ENCODE measurements at places on chromosomes 2 and 18. TPM values are rescaled to one million over a fixed set of nuclear protein-coding genes. Genes with fewer than 3 reads are reported as not detected.

Gene ACMSD
- not detected for total RNA-seq

Gene LIPG
- total RNA-seq = not detected

Gene HOXD3
- not detected for total RNA-seq

Gene SF3B1
- total RNA-seq = 267 TPM

Gene LTBP1
- 0.03 TPM for total RNA-seq

Gene SPR
- total RNA-seq = 0.65 TPM

Gene NYAP2
- not detected for total RNA-seq

Gene LINC00305
- not detected for total RNA-seq

Gene SIX3
- not detected for total RNA-seq

Gene RAB6D
- total RNA-seq = not detected

Gene GREB1
- total RNA-seq = 0.42 TPM

Gene FBLN7
- total RNA-seq = 0.58 TPM

Gene FIGN
- total RNA-seq = not detected

Gene FBXO36
- total RNA-seq = 1.0 TPM

Gene RAB1A
- 62.7 TPM for total RNA-seq

Gene ZNF519
- 17.1 TPM for total RNA-seq

Gene DOK6
- not detected for total RNA-seq

Gene ACVR1C
- total RNA-seq = 0.73 TPM

Gene STPG4
- total RNA-seq = not detected

Gene ANKRD30BL
- total RNA-seq = not detected

Gene ID2
- 257 TPM for total RNA-seq

Gene IL1F10
- not detected for total RNA-seq

Gene SP9
- total RNA-seq = not detected

Gene REG3G
- not detected for total RNA-seq

Gene FAP
- total RNA-seq = not detected

Gene RNF152
- total RNA-seq = not detected

Gene PLEKHH2
- 0.57 TPM for total RNA-seq
